NCI-H1694 treated with DMSO at 0.1 percent for 48 hours (cell line): ENCODE measurements at places on chromosomes 7 and 10.

DNA sequence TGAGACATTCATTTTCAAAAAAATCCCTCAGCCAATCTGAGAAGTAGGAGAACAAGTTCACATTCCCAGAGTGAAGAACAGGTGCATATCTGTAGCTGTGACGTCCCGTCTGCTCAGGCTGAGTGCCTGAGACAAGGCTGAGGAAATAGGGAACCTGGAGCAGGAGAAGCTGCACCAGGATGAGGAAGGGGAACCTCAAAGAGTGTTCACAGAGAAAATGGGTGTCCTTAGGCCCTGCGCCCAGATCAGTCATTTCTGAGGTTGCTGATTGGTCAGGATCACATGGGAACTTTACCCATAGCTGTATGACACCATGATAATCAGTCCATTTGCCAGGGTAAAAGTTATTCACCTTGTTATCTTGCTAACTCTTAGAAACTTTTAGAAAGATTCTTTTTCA, 34.2 kb upstream of the TARP start:
- no peak for DNase-seq

GRCh38 chr7:14446829-14447228, 455.7 kb downstream of the DGKB start:
- no peak for DNase-seq

- no peak for DNase-seq
These were observed 34.9 kb upstream of the ZNF488 start for GRCh38 chr10:47418966-47419365.

DNA sequence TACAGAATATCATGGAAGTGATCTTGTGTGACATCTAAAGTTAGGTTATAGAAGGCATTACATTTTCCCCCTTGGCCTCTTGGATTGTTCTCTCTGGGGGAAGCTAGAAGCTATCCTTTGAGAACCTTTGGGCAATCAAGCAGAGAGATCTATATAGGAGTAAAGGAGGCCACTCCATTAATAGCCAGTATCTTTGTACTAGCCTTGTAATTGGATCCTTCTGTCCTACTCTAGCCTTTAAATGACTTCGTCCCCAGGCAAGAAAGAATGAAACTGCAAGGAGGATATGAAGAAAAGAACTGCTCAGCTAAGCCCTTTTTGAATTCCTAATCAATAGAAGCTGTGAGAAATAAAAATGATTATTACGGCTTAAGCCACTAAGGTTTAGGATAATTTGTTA, 230.9 kb downstream of the AGMO start:
- no peak for DNase-seq

DNA sequence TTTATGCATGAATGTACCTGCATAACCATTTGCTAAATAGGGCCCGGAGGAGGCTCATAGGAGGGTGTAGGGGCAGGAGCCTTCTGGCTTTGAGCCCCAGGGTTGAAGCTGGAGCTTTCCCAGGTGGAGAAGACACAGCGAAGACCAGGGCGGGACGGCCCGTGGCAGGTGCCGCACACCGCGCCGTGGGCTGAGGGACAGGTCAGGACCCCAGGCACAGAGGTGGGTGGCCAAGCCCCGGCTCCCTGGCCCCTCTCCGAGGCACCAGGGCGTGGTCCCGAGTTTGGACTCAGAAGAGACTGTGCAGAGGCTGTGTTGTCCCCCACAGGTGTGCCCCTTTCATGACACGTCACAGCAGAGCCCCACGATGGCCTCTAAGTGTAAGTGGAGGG, 56.5 kb downstream of the PWWP2B start:
- no peak for DNase-seq

GRCh38 chr7:130966246-130967009, 232.4 kb upstream of the KLF14 start:
- DNase-seq = no peak

- no peak for DNase-seq
These were observed 40.2 kb downstream of the CTBP2 start for GRCh38 chr10:125120053-125120710.

- DNase-seq = no peak
These were observed 671.1 kb upstream of the GRM3 start for GRCh38 chr7:85972504-85973141.

DNA sequence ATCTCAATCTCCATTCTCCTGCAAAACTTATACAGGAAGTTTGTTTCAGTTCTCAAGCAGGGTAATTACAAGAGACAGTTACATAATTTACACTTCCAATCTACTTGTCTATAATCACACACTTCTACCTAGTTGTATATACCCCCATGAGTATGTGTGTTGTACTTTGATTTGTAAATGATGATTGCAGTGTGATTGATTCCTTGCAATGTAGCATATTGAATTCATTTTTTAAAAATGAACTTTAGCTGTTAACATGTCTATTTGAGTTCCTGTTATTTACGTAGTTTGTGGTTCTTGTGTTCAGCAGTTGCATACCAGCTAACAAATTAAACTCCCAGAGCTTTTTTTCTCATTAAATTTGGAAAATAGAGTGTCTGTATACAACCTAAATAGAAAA, 102.5 kb upstream of the SAMD8 start:
- DNase-seq = no peak

GRCh38 chr7:475951-476441, 43.6 kb downstream of the PDGFA start:
- DNase-seq = no peak

DNA sequence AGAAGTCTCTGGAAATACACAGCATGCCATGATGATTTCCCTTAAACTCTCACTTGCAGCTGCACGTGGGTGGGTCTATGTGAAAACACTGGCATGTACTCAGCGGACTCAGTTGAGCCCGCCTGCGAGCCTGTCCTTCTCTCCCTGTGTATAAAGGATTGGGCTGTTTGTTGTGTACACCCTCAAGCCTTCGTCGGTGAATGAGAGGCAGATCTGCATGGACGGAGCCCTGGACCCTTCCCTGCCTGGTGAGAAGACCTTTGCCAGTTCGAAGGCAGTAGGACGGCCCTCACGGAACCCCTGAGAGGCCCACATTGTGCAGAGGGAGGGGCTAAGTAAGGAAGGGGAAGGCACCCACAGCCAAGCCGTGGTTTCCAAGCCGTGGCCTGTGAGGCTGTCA, 121.2 kb downstream of the WDFY4 start:
- no peak for DNase-seq

DNA sequence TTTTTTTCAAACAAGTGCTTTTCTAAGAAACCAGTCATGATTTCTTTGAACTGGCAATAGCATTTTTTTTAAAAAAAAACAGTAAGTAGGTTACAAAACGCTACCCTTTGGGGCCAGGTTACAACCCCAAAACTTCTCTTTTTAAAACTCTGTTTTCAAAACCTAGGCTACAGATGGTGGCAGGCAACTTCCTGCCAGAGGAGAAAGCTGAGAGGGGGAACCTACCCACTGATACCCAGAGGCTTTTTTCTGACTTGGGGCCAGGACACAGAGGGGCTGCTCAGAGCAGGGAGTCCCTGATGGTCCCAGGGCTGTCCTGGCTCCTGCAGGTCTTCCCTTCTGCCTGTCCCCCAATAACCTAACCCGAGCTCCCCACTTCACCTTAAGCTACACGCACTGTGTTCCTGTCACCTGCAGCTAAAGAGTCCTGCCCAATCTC, 6.9 kb downstream of the STN1 start:
- no peak for DNase-seq

DNA sequence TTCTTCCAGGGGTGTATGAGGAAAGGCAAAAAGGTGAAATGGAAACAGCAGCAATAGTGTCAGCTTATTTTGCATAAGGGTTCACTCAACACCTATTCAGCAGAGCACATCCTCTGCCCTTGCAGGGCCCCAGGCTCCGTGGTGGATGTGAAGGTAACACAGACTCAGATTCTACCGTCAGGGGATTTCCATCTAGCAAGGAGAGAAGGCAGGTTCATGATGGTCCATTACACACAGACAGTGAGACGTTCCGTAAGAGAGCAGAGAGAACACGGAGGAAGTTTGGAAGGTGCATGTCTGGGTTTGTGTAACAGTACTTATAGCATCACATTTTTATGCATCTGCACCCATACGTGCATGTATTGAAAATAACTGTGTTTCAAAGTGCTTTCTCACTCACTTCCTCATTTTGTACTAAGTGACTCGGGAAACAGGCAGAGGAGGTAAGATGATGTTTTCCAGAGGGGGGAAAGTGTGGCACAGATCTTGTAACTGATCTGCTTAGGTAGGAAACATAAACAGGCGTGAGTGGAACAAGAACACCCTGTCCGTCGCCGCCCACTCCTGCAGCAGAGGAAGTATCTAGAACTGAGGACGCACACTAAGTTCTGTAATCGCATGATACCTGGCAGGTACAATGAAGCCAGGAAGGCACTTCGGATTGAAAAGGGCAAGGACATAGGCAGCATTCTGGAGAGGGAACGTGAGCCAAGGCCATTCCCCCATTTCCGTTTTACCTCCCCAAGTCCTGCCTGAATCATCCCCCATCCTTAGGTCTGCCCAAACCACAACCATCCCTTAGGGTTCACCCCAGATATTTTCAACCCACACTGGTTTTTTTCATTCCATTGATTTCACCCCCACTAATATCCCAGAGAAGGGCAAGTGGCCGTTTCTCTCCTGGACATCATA, 1.0 kb upstream of the ENO4 start:
- DNase-seq = no peak

DNA sequence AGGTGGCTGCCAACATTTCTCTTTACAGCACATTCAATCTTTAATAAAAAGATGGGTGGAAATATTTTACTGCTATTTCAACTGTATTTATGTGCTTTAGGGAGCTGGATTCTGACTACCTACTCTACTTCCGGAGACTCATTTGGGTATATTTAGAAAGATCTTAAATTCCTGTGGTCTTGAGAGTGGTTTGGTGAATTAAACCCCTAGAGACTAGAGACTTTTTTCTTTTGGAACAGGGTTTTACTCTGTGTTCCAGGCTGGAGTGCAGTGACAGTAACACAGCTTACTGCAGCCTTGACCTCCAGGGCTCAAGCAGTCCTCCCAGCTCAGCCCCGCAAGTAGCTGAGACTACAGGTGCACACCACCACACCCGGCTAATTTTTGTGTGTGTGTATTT, 79.0 kb upstream of the HABP2 start:
- no peak for DNase-seq

- DNase-seq = no peak
These were observed 23.2 kb upstream of the CFAP46 start for GRCh38 chr10:132965411-132966057.

GRCh38 chr7:90492250-90492649, 22.8 kb downstream of the PTTG1IP2 start:
- no peak for DNase-seq

- no peak for DNase-seq
These were observed 21.0 kb downstream of the ASB13 start for GRCh38 chr10:5645375-5645774.

GRCh38 chr7:120185940-120186682, 86.9 kb upstream of the KCND2 start:
- DNase-seq = no peak

DNA sequence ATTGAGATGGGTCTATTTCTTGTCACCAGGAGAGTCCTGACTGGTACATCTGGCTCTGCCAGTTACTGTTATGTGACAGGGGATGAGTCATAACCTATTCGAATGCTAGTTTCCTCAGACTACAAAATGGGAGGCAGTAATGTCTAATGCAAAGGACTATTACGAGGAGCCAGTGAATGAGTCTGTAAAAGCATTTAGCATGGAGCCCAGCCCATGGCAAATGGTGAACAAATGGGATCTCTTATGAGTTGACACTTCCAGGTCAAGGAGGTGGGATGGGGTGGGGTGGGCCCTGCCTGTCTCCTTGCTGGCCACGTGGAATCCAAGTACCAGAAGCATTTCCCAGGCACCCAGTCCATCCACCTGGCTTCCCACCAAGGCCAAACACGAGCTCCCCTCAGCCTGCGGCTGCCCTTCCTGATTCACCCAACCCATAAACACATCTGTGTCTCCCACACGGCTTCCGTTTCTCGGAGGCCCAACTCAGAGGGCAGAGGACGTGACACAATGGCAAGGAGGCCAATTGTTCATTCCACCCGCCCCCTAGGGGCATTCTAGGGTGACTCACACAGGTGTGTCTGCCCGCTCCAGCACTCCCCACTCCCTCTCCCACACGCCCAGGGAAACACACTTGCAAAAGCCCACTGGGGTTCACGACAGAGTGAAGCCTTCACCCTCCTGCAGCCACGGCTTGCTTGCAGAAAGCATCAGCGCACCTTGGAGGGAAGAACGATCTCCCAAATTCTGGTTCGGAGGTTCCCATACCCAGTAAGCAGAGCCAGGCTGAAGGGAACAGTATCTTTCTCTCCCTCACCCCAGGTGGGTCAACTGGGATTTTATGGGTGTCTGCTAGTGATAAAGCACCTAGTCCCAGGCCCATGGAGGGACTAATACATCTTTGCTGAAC, 109.8 kb downstream of the SH3PXD2A start:
- no peak for DNase-seq

DNA sequence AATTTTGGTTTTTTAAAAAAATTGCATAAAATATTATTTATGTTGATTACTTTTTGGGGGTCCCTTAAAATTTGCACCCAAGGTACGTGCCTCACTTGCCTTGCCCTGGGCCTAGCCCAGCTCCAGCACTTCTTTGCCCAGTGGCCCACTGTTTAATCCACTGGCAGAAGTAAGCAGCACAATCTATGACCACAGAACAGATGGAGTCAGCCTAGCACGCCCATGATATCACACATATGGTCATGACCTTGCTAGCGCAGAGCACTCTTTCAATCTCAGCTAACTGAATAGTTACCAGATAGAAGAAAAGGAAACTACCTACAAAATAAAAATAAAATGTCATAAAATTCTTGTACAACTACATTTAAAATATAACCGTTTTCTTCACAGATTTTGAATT, 5.6 kb downstream of the OGA start:
- DNase-seq = no peak

GRCh38 chr7:138246428-138246827, 170.2 kb downstream of the AKR1D1 start:
- DNase-seq = no peak
